ENCODE measurements at places on chromosomes 11 and 22. TPM values are rescaled to one million over a fixed set of nuclear protein-coding genes. Genes with fewer than 3 reads are reported as not detected.

GRCh38 chr22:22125579-22126468, 118.8 kb upstream of the VPREB1 start:
- DNase-seq = no peak

DNA sequence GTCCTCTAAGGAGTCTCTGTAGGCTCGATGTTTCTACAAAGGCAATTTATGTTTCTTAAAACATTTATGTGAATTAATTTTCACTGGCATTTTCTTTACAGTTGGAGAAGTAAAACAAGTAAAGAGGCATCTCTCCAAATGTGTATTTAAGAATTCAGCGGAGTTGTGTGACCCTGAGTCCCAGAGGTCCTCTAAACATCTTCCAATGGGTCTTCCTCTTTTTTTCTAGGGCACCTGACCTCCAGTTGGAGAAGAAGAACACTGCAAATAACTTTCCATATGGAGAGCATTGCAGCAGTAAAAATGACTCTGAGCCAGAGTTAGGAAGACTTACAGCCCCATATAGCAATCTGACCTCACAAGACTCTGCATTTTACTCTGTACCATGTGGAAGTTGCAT, 480.5 kb upstream of the RAG2 start:
- no peak for DNase-seq

GRCh38 chr11:117426297-117426685, 98.6 kb downstream of the CEP164 start:
- peak; percentile 59 for DNase-seq

- DNase-seq = peak; percentile 79
Measured at GRCh38 chr11:120900643-120901042, 123.3 kb upstream of the TBCEL start.

The INSC gene
- total RNA-seq = 0.72 TPM

The IL18 gene
- total RNA-seq = 16.9 TPM

The PGA5 gene
- 8.9 TPM for total RNA-seq

Data from umbilical cord (tissue), 2 donors.